NCI-H1417 treated with DMSO at 0.1 percent for 48 hours (cell line): ENCODE measurements at places on chromosomes 7 and 10.

GRCh38 chr7:5296611-5297226 lies 14.0 kb downstream of the SLC29A4 start:
- DNase-seq, result no peak

DNA sequence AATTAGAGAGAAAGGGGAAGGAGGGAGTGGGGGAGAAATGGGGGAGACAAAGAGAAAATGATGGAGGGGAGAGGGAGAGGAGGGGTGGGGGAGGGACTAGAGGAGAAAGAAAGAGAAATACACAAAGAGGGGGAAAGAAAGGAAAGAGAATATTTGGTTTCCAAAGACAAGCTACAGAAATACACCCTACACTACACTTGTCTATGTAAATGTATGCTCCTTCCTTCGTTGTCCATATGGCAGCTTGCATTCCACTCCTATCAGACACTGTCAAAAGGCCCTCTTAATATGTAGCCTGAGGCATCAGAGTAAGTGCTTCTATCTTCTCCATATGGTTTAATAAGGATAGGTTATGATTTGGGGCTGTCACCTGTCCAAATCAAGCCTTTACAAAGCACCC lies 92.8 kb upstream of the FEZF1 start:
- DNase-seq, result no peak

DNA sequence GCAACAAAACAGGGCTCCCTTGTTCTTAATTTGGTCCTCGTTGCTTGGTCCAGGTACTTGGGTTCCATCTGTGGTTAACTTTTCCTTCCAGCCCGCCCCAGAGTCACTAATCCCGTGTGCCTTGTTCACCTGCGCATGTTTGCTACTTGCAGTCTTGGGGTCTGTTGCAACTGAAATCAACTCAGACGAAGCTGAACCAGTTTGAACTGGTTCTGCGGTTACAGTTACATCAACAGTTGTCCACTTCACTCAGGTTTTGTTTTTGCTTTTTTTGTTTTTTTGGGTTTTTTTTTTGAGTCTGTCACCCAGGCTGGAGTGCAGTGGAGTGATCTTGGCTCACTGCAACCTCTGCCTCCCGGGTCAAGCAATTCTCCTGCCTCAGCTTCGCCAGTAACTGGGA lies 34.7 kb downstream of the TRRAP start:
- no peak for DNase-seq

- DNase-seq, result no peak
Measured at GRCh38 chr7:99990460-99990852, 14.6 kb upstream of the AZGP1 start.

GRCh38 chr10:30070001-30070685 lies 10.8 kb upstream of the JCAD start:
- DNase-seq, result no peak
